ENCODE measurements at places on chromosomes 16 and 17.

DNA sequence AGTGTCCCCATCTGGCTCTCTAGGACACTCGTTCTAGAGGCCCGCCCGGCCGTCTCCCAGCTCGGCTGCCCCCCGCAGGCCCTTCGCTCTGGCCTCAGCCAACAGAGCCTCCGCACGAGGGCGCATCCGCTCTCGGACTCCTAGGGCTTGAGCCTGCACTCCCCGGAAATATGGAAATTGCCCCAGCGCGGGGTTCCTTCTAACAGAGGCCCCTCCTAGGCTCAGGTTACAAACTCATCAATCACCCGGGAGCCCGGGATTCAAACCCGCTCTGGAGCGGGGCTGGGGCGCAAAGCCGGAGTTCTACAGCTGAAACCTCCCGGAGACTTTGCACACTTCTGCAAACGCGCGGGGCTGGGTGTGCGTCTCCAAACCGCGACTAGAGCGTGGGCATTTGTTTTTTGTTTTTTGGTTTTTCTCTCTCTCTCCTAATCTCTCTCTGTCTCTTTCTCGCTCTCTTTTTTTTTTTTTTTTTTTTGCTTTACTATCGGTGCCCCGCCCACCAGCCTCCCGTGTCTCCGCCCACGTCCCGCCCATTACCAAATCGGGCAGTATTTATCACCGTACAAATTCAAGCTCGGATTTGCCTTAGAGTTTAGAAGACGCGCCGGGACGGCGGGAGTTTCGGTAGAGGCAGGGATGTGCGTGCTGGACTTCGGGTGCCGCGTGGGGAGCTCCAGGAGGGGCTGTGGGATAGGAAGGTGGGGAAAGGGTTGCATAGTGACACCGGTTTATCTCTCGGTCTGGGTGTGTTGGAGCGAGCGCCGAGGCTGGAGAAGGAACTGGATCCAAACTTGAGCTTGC lies 2.4 kb upstream of the FOXL1 start:
- peak; percentile 50 for ATAC-seq

- ATAC-seq: no peak
These were observed 55.4 kb downstream of the SDK2 start for GRCh38 chr17:73588891-73589290.

DNA sequence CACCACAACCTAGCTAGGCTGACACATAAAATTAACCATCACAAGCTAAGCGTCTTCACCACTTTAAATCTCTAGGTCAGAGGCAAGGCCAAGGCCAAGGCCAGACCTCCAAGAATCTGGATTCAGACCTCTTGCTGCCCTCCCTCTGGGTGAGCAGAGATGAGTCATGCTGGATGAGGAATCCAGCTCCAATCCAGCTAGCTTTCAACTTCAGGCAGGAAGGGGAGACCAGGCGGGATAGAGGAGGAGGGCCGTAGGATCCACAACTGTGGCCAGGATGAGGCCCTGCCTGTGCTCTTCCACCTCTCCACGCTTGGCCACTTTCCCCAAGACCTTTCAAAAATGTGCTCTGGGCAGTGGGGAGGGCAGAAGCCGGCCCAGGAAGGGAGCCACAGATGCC lies 14.7 kb downstream of the LRRC75A start:
- ATAC-seq: peak; percentile 93

- no peak for ATAC-seq
These were observed 703.7 kb upstream of the SOX9 start for GRCh38 chr17:71417142-71417541.

- no peak for ATAC-seq
These were observed 21.2 kb downstream of the SYCE1L start for GRCh38 chr16:77220427-77220826.

All from gastroesophageal sphincter (tissue), 4 donors.